Hepatocyte (in vitro differentiated cells): ENCODE measurements at places on chromosomes 7 and 10.

DNA sequence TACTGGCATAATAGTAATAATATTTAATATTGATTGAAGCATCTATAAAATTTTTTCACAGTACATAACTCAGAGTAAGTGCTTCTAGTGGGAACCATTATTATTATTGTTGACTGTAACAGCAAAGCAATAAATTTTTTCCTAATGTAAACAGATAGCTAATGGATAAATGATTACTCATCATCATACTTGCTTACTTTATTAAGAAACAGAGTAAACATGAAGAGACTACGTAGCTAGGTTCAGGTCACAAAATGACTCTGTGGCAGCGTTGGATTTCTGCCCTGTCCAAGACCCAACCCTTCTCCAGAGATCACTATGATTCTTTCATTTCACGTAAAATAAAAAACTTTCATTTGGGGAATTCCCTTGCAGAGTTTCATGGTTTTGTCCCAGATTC is 8.3 kb upstream of the ABCB5 start:
- H3K4me3 ChIP-seq, result no peak overlapping the region
- H3K36me3 ChIP-seq, result no peaks in the 10 kb centered on the region
- H3K4me1 ChIP-seq, result no peaks in the 10 kb centered on the region
- H3K27me3 ChIP-seq, result no peaks in the 10 kb centered on the region
- no peak overlapping the region for H3K27ac ChIP-seq

DNA sequence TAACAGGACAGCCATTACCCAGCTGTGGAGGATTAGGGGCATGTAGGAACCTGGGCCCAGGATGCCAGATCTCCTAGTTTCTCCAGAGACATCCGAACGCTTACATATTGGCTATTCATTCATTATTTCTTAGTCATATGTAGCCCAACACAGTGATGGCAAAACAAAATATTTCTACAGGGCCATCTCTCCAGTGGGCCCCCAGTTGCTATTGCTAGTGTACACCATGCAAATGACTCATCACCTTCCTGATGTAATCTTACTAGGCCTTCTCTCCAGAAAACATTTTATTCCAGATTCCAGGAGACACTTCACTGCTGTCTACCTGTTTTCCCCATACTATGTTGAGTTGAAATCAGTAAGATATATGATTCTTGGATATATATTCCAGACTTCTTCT is 201.7 kb downstream of the PLXDC2 start:
- H3K36me3 ChIP-seq, result no peaks in the 10 kb centered on the region
- H3K4me3 ChIP-seq, result no peak overlapping the region
- no peak overlapping the region for H3K27ac ChIP-seq

GRCh38 chr10:119367841-119368549 is 160.6 kb downstream of the GRK5 start:
- H3K27me3 ChIP-seq, result no peaks in the 10 kb centered on the region
- DNase-seq, result no peak
- peaks cover 28% of the 10 kb centered on the region for H3K4me1 ChIP-seq
- H3K27ac ChIP-seq, result no peak overlapping the region

DNA sequence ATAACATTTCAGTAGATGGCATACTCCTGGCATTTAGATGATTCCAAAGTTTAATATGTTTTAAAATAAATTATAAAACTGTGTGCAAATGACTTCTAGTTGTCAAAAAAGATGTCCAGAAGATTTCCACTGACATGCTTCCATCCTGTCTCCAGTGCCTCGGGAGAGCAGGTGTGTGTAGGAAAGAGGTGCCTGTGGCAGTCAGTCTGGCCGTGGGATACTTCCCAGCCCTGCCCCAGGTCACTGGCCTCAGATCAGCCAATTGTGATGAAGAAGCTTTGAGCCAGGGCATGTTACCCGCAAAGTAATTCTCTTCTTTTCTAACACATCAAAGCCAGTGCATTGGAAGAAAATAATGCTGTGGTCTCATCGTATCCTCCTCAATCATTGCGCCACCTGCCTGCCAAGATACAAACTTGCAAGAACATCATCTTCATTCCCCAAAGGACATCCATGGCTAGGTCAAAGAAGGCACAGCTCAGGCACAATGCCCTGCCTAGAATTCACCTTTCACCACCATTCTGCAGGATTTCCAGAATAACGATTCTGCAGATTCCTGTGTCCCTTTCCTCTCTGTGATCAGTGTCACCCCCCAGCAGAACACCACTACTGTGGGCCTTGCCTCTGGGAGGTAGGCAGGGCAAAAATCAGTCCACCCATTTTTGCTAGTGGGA is 6.3 kb upstream of the KCNMA1 start:
- H3K27ac ChIP-seq, result no peak overlapping the region
- no peaks in the 10 kb centered on the region for H3K36me3 ChIP-seq
- DNase-seq, result peak; percentile 73
- H3K27me3 ChIP-seq, result peaks cover 24% of the 10 kb centered on the region
- H3K4me1 ChIP-seq, result peaks cover 4% of the 10 kb centered on the region

GRCh38 chr7:47102331-47102841 is 479.5 kb downstream of the TNS3 start:
- H3K36me3 ChIP-seq, result no peaks in the 10 kb centered on the region
- H3K4me3 ChIP-seq, result no peak overlapping the region
- no peaks in the 10 kb centered on the region for H3K4me1 ChIP-seq
- H3K27ac ChIP-seq, result no peak overlapping the region
- no peak for DNase-seq
